ENCODE measurements at places on chromosomes 12 and 14. TPM values are rescaled to one million over a fixed set of nuclear protein-coding genes. Genes with fewer than 3 reads are reported as not detected.

DNA sequence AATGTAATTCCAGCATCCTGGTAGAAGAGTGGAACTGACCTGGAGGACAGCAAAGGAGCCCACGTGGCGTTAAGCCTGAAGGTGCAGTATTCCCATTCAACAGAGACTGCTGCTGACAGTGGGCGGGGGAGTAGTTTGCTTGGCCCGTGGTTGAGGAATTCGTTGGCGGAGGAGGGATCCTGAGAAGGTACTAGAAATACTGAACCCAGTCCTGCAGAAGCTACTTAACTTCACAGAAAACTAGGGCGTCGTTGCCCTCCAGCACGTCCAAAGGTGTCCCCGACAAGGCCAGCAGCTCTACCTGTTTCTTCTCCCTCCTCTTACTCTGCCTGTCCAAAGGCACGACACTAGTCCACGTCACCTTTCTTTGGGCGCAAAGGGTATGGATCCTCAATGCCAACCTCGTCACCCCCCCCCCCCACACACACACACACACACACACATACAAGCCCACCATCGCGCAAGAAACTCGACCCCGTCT is 303 bp downstream of the PUS7L start:
- no peak for DNase-seq

DNA sequence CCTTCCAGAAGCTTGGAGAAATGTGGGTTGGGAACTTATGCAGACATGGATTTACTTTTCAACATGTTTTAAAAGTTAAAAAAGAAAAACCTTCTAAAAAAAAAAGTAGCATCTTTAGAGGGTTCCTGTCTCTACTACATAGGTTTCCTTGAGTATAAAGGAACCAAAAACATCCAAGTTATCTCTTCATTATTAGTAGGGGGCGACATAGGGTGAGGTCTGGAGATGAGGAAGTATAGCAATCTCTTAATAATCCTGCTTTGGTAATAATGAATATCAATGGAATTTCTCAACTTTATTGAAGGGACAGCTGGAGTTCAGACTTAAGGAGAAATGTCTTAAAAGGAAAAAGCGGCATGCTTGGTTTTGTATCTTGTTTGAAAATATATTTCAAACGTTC is 6.5 kb upstream of the PLXNC1 start:
- DNase-seq: no peak

DNA sequence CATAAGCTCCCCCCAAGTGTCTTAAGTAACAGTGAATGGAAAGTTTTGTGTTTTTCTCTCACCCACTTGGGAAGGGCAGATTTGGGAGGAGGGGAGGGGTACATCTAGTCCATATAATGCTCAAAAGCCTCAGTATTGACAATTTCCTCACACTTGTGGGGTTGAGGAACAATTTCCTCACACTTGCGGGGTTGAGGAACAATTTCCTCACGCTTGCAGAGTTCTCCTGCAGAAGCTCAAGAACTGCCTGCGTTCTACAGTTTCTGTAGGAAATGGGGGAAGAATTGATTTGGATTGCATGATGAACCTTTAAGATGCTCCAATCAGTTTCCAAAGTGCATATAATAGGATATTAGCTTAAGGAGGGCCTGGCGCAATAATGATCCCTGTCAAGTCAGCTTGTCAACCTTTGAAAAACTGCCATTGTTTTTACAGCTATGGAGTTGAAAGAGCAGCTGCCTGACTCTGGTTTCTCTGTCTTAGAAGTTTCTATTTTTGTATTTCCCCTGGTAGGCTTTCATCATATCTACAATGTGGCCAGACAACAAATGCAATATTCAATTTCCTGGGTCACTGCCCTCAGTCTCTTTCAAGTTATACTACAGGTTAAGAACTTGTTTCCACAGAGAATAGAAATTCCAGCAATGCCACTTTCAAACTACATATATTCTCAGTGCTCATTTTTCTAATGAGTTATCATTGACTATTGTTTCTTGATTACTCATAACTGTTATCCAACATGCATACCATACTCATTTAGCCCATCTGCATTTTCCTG is 66.5 kb downstream of the PLEKHG7 start:
- DNase-seq: no peak

Gene RAB35
- total RNA-seq: 36.1 TPM

DNA sequence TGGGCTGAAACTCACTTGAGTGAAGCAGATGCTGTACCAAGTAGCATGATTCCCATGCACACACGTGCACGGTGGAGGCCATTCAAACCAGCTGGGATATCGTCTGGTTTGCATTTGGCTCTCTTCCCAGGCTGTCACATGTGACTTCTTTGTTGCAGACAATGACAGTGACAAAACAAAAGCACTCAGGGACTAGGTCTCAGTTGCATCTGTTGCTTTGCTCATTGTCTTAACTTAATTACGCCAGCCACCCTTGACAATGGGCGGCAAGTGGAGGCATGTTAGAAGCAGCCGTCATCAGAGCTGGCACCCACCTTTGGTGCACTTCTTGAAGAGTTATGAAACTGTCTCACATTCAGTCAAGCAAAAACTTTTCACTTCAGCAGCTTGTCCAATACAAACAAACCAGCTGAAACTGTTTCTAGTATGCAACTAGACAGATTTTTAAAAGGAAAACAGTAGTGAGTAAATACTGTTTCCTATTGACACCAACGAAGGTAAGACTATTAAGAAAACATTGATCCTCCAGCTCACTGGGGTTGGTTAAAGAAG is 74.3 kb downstream of the IGF1 start:
- DNase-seq: no peak

Gene PABPN1
- total RNA-seq: 59.5 TPM
